Lower lobe of right lung (tissue), 2 donors: ENCODE measurements at places on chromosomes 12 and 14.

DNA sequence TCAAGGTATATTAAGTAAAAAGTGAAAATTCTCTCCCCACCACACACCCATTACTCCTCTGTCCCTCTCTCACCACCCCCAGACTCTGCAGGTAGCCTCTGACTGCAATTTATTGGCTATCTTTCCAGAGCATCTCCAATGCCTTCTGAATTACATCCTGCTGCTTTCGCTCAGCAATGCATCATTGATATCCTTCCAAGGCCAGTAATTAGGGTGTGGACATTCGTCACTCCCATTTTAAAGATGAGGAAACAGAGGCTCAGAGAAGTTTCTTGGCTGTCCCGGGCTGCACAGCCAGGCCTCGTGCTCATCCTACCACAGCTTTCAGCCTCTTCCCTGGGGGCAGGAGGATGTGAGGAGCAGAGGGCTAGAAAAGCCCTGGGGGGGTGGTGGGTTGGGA is 23.6 kb upstream of the PGF start:
- DNase-seq: no peak

DNA sequence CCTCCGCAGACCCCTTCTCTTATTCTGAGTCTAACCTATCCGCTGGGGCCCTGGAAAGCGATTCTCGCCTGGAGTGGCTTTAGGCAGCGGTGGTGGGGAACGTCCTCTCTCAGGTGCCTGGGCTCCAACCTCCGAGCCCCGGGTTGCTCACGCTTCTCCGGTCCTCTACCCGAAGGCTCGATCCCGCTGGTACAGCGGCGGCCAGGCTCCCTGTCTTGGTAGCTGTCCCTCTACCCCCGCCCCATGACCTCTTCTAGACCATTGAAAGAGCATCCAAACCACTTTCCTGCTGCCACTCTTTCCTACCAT is 505 bp upstream of the HEBP1 start:
- no peak for DNase-seq

GRCh38 chr12:108831309-108831991 is 25.9 kb downstream of the SSH1 start:
- DNase-seq: peak; percentile 15

GRCh38 chr12:71873821-71874220 is 34.3 kb downstream of the TBC1D15 start:
- no peak for DNase-seq

GRCh38 chr12:40768125-40768864 is 76.1 kb downstream of the CNTN1 start:
- no peak for DNase-seq

DNA sequence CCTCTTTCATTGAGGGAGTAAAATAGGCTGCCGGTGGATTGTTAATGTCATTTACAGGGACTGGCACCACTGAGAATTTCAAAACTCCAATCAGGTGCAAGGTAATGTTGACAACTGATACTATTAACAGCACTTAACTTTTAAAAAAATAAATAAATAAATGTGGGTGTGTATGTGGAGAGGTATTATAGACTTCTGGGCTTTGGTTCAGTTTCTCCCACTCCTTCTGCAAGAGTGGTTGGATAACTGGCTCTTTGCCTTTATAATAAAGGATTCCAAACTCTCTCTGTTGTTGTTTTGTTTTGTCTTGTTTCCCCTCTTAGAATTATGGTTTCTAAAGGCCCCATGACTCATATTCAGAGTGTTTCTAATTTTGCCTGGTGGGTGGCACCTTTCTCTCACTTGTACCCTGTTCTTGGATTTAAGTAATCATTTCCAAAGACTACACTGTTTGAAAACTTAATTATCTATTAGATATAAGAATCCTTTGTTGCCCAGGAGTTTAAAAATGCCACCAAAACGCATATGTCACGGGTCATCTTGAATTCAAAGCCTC is 151.6 kb upstream of the ARID2 start:
- DNase-seq: no peak

DNA sequence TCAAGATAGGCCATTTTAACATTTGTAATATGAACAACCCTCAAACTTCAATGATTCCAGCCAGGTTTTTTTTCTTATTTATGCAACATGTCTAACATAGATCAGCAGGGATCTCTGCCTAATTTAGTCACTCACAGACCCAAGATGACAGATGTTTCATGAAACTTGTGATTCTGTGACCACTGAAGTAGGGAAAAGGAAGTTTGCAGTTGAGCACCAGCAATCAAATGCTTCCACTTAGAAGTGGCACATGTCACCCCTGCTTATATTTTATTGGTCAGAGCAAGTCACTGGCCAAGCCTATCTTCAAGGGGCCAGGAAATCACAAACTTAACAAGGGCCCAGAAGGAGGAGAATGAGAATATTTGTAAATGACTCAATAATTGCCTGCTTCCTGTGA is 150.6 kb downstream of the BCAT1 start:
- no peak for DNase-seq

- DNase-seq: no peak
Measured at GRCh38 chr12:64670019-64670418, 59.7 kb downstream of the RASSF3 start.

GRCh38 chr12:113347-113746 is 46.8 kb downstream of the IQSEC3 start:
- no peak for DNase-seq
